SHP77 (cell line): ENCODE measurements at places on chromosomes 16 and 17.

GRCh38 chr17:38464723-38465390 lies 36.6 kb downstream of the ARHGAP23 start:
- DNase-seq = no peak

DNA sequence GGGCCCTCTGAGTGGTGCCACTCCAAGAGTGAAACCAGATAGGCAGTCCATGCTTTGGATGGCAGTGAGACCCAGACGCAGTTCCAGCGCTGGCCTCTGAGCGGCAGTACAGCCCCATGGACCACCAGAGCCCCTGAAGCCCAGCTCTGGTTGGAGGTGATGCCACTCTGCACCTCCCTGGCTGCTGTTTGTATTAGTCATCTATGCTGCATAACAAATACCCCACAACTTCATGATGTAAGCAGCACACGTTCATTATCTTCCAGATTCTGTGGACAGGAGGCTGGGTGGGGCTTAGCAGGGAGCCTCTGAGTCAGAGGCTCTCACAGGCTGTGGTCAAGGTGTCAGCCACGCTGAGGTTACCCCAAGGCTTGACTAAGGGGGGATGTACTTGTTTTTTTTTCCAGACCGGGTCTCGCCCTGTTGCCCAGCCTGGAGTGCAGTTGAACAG lies 5.1 kb upstream of the NME4 start:
- peak; percentile 75 for DNase-seq

DNA sequence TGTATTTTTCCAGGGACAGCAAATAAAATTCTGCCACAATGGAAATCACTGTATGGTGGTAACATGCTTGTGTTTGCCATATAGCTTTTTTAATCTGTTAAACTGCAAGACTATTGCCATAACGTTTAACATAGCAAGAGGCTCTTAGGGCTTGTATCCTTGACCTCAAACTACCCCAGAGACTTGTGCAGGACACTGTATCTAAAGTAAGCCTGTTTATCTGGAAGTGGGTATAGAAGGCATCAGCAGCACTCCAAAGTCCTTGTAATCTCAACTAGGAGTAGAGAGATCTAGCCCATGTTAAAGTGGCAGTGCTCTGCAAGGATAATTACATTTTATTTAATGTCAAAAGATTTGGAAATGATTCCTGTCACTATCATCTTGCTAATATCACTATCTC lies 1424.1 kb downstream of the CDH11 start:
- DNase-seq = no peak

- DNase-seq = no peak
Measured at GRCh38 chr17:46915596-46915995, 7.4 kb upstream of the GOSR2 start.

- no peak for DNase-seq
Measured at GRCh38 chr17:50458701-50459676, 9.7 kb downstream of the CHAD start.

GRCh38 chr16:77531752-77532151 lies 96.9 kb upstream of the ADAMTS18 start:
- DNase-seq = no peak
